ENCODE measurements at places on chromosomes 3 and 15. TPM values are rescaled to one million over a fixed set of nuclear protein-coding genes. Genes with fewer than 3 reads are reported as not detected.

The LIPH gene
- 5.1 TPM for total RNA-seq

The P2RY14 gene
- total RNA-seq: not detected

The SCG5 gene
- total RNA-seq: 1.9 TPM

The CEMIP gene
- total RNA-seq: 1.3 TPM

The SLC2A2 gene
- not detected for total RNA-seq

The HTR3E gene
- total RNA-seq: not detected

The ZBTB20 gene
- 1.8 TPM for total RNA-seq

The GP9 gene
- total RNA-seq: not detected

The PP2D1 gene
- not detected for total RNA-seq

The ANKUB1 gene
- not detected for total RNA-seq

The ADAMTS9 gene
- 0.49 TPM for total RNA-seq

The TTBK2 gene
- 2.6 TPM for total RNA-seq

The IDH2 gene
- total RNA-seq: 47.7 TPM

The GALK2 gene
- 21.7 TPM for total RNA-seq

The DUOXA2 gene
- not detected for total RNA-seq

The NANOGP8 gene
- not detected for total RNA-seq

The ZNF80 gene
- not detected for total RNA-seq

The ACOX2 gene
- total RNA-seq: 7.2 TPM

The FILIP1L gene
- total RNA-seq: 0.21 TPM

The VILL gene
- 0.32 TPM for total RNA-seq

The PRTG gene
- 10.5 TPM for total RNA-seq

The FYTTD1 gene
- 32.3 TPM for total RNA-seq

The CYP1A2 gene
- total RNA-seq: not detected
